Retinal pigment epithelial cell (primary cell): ENCODE measurements at places on chromosomes 13 and 19.

DNA sequence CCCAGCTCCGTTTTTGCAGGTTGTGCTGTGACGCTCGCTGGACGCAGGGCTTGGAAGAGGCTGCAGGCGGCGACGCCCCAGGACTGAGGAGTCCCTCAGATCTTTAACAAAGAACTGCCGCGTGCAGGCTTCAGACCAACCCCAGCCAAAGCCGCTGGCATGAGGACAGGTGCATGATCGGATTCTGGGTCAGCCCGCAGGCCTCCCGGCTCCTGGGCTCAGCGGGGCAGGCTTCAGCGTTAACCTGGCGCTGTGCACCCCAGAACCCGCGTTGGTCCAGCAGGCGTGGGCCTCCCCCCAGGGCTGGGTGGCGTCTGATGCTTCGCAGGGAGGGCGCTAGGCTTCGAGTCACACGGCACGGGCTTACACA lies 920 bp upstream of the TIMM13 start:
- no peak for DNase-seq

DNA sequence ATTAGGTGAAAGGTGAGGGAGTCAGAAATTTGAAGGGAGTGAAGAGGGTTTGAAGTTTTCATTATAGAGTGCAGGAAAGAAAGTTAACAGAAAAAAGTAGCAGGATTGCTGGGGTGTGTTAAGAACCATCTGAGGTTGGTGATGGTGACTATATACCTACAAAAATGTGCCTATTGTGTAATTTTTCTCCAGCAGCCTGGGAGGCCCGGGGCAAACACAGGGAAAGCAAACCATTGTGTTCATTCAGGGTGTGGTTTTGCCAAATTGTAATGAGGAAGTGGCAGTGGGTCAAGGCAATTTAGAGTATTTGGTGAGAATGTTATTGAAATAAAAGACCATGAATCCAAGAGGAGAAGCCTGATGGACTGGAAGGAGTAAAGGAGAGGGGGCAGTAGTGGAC lies 8.2 kb upstream of the SUCLA2 start:
- no peak for DNase-seq

DNA sequence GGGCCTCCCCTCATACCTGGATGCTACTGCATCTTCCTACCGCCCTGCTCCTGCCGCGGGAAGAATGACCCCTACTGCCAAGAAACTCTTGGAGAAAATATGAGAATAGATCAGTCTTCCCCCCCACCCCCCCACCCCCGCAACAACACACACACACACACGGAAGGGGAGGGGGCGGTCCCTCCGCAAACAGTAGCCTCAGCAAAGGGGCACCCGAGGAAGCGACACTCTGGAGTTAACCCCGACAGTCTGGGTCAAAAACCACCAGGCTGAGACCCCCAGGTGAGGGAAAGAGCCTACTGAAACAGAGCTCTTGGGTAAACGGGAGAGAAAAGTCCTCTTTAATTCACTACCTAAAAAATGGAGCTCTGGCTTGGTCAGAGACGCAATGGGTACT lies 1.2 kb downstream of the MED26 start:
- DNase-seq, result no peak

- no peak for DNase-seq
These were observed 32.8 kb downstream of the ZSWIM9 start for GRCh38 chr19:48203222-48203793.

- no peak for DNase-seq
These were observed 170.6 kb downstream of the URI1 start for GRCh38 chr19:30112666-30113065.

DNA sequence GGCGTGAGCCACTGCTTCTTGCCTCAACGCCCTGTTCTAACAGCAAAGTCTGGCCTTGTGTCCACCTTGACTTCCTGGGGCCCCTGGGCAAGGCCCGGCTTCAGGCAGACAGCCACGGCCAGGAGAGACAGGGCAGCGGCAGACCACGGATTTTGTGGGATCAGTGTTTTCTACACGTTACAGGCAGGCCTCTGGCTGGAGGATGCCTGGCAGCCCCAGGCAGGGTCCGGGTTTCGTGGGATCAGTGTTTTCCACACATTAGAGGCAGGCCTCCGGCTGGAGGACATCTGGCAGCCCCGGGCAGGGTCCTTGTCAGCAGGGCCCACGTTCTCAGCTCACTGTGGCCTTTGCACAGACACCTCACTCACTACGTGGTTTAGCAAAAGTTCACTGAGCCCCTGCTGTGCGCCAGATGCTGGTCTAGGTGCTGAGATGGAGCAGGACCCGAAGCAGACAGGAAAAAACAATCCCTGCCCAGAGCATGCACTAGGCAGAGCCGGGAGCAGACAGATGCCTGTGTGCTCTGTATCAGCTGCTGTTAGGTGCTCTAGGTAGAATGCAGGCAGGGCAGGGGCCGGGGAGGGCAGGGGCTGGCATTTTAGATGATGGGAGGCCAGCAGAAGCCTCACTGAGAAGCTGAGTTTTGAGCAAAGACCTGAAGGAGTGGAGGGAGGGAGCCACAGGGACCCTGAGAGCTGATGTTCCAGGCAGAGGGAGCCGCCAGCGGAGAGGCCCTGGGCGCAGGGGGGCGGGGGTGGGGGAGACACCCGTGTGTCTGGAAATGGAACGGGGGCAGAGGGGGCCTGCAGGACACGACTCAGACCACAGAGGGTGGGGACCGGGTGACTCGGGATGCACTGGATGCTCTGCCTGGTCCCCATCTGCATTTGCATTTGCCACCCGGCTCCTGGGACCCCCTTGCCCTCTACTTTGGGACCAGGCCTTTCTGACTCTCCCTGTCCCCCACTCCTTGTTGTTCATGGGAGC lies 25.0 kb upstream of the NCCRP1 start:
- no peak for DNase-seq

DNA sequence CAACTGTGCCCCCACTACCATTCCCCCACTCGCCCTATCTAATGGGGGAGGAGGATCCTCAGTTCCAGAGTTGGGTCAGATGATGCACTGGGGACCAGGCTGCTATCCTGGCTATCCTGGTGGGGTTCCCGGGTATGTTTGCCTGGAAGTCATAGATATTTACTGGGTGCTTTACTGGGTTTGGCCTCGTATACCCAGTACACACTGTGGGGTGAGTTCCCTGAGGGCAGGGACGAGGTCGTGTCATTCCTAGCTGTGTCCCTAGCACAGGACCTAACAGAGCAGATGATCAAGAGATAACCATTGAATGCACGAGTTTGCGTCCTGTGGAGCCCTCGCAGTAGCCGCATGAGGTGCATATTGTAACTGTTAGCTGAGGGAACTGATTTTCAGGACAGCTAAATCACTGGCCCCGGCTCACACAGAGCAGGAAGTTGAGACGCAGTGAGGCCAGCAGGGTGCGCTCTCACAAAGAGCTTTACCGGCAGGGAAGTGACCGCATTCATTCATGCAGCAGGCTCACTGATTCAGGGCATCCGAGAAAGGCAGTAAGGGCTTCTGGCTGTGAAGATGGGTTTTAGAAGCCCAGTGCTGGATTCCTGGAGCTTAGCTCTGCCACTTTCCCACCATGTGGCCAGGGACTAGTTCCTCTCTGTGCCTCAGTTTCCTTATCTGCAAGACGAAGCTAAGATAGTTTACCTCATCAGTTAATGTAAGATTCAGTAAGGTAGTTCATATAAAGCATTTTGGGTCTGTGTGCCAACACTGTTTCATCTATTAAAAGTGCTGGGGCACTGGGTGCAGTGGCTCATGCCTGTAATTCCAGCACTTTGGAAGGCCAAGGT lies 6.0 kb downstream of the RUVBL2 start:
- DNase-seq, result no peak

GRCh38 chr13:80196756-80197155 lies 144.2 kb downstream of the SPRY2 start:
- DNase-seq, result no peak

DNA sequence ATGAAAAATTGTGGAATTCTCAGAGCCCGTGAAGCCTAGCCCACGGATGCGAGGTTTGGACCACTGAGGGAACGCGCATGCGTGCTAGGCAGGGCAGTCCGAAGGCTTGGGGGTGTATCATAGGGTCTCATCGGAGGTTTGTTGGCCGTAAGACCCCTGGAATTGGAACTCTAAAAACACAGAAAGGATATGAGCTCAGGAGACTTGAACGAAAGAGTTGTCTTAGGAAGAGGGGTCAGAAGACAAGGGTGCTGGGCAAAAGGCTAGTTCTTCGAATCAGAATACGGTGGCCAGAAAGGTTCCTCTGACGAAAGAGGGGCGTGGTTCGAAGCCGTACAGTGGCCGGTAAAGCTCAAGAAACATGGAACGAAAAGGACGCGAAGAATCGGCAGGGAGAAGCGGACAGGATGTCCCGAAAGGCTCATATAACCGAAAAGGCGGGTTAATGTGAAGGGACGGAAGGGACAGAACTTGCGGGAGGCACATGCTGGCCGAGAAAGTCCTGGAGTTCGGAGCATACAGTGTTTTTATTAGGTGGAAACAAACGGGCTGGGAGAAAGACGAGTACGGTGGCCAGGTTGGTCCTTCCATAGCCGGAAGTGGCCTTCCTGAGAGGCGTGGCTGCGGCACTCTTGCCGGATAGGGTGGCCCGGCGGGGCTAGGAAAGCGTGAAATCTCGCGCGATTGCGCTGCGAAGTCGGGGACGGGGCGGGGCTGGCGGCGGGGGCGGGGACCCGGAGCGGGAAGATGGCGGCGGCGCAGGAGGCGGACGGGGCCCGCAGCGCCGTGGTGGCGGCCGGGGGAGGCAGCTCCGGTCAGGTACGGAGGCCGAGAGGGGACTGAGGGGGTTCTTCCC lies at the start of gene CLPTM1:
CLPTM1 (plus strand) TSS at position 732 of the 856 bp plus-strand sequence; CDS start at position 748, 16 bp downstream.
- DNase-seq, result peak; percentile 87

DNA sequence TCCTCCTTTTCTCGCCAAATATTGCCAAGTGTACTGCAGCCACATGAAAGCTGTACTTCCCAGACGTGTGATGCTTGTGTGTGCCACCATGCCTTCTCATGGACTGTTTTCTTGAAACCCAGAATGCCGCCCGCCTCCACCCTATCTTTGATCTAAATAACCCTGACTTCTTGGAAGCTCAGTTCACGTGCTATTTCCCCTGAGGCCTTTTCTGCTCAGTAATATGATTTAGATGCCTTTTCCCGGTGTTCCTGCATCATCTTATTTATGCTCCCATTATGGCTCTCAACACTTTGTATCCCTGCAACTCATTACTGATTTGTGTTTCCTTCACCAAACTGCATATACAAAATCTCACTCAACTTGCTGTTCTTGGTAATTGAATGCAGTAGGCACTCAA lies 116.1 kb downstream of the USP12 start:
- DNase-seq, result no peak

DNA sequence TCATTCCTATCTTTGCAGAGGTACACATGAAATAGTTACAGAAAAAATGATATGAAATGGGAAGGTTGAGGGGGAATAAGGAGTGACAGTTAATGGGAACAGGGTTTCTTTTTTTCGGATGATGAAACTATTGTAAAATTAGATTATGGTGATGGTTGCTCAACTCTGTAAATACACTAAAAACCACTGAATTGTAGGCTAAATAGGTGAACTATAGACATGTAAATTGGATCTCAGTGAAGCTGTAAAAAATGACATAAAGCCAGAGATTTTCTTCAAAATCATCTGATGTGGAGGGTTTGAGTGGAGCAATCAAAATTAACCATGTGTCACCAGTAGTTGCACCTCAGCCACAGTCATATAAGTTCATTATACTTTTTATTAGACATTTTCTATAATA lies 6.6 kb upstream of the FLT3 start:
- DNase-seq, result no peak

- DNase-seq, result no peak
These were observed 24.6 kb downstream of the BICRA start for GRCh38 chr19:47633517-47633916.

DNA sequence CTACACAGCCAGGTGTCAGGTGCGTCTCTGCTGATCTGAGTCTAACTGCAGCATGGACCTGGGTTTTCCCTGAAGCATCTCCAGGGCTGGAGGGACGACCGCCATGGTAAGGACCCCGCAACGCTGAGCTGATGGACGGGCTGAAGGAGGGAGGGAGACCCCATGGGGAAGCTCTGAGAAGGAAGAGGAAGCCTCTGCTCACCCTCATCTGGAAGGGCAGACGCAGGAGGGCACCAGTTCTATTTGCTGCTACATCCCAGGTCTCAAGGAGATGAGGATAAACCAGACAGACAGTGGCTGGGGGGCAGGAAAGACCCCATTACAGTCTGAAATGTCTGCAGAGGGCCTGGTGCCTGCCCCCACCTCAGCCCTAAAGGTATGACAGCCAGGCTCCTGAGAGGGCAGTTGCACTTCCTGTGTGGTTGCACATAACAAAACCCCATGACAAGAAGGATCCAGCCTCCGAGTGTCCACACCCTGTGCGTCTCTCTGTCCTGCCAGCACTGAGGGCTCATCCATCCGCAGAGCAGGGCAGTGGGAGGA lies at the start of gene LILRA2:
LILRA2 (plus strand) TSS at position 461 of the 543 bp plus-strand sequence. CDS start 89 bp downstream, outside the sequence.
- DNase-seq, result no peak

GRCh38 chr19:409516-410242 lies 732 bp upstream of the C2CD4C start:
- no peak for DNase-seq

DNA sequence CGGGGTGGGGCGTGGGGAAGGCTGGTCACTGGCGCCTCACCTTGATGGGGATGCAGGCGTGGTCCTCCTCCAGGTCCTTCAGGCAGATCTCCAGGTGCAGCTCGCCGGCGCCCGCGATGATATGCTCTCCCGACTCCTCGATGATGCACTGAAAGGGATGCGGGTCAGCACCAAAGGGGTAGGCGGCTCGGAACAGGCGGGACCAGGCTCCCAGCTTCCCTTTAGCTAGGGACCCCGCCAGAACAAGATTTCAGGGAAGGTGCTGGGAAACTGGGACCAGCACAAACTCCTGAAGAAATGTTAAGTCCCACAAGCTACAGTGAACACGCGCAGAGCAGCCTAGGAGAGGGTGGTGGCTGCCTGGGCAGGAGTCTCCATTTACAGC lies 6.0 kb downstream of the EEF2 start:
- no peak for DNase-seq

GRCh38 chr13:67094952-67095351 lies 135.2 kb downstream of the PCDH9 start:
- DNase-seq, result no peak

- DNase-seq, result no peak
These were observed 668.7 kb downstream of the PCDH17 start for GRCh38 chr13:58300224-58300623.

DNA sequence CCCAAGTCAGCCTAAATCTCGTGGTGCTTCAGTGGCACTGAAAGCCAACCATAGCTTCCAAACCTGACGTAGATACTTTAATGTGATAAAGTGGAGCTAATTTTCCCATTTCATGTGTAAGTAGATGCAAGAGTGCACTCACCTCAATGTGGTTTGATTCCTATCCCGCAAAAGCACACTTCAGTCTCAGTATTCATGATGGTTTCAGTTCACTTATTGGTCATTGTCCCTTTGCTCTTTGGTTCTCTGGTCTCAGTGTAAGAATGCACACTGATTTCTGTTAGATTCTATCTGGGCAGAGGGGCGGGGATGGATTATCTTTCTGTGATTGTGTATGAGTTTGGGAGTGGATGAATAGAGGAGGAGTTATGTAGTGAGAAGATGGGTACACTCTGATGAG lies 340.6 kb downstream of the KCNRG start:
- DNase-seq, result no peak

- no peak for DNase-seq
These were observed at the start of gene PTGER1 for GRCh38 chr19:14475251-14476073. TSS of gene PTGER1 (minus strand) at chr19:14475354. CDS start at chr19:14474320, 1,034 bp downstream.
